Ovary (tissue), 10 donors: ENCODE measurements at places on chromosomes 2 and 18.

DNA sequence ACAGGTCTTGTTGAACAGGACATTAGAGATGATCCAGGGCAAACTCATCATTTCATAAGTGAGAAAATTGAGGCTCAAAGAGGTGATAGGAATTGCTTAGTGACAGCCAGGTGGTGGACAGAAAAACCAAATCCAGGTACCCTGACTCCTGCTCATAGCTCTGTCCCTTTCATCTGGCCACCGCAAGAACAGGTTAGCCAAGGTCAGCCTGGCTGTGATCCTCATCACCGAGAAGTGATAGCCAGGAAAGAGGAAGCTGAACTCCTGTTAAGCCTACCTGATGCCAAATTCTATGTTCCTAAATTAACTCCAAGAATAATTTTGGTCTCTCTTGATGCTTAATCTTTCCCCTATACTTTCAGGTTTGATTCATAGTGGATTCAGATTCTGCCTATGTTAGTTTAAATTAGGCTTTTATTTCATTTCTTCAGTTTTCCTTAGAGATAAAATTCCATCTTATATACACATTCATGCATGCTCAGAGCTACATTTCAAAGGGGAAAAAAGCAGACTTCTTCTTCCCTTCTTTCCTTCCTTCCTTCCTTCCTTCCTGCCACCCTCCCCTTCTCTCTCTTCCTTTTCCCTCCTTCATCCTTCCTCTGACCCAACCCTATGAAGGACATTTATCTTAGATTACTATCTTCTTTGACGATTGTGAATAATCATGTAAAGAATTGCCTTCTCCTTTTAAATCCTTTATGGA is 17.3 kb upstream of the CRIM1 start:
- DNase-seq = no peak

DNA sequence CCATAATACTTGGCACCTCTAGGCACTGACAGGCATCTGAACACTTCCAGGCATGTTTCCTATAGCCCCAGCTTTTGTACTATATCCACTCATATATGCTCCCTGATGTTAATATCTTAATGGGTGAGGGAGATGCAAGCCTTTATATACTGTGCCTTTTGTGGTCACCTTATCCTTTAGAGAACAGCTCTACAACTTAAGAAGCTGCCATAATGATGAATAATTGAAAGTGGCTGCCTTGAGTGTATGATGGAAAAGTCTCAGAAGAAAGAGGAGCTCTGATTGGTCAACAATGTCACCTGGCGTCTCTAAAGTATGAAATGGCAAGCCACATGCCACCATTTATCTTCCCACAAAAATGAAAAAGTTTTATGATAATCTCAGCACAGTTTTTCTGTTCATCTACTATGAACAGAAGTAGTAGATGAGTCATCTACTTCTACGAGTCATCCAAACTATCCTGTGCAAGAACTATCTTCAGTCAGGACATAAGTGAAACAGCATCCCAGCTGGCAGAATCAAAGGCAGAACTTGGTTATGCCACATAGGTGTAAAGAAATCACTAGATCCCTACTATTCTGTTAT is 997.9 kb upstream of the CELF4 start:
- DNase-seq = no peak

DNA sequence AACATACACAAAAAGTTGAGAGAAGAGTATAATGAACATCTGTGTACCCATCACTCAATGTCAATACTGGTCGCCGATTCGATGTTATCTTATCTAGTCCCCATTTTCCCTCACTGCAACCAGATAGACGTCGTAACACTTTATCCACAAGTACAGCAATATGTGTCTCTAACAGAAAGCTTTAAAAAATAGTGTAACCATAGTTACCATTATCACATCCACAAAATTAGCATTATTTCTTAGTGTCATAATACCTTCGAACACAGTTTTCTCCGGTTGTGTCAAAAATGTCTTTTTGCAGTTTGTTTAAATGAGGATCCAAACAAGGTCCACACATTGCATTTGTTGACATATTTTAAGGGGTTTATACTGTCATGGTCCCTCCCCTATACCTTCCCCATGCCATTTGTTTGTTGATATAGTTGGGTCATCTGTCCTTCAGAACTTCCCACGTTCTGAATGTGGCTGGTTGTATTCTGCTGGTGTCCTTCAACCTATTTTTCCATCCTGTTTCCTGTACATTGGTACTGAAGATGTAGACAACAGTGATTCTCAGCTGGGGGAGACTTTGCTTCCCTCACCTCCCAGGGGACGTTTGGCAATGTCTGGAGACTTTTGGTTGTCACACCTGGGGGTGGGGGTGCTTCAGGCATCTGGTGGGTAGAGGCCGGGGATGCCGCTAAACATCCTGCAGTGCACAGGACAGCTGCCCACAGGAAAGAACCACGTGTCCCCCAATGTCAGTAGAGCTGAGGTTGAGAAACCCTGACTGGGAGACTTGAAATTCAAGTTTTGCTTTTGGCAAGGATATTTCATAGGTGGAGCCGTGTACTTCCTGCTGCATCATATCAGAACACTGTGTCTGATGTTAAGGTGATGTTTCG is 72.7 kb upstream of the SPRED2 start:
- DNase-seq = no peak

DNA sequence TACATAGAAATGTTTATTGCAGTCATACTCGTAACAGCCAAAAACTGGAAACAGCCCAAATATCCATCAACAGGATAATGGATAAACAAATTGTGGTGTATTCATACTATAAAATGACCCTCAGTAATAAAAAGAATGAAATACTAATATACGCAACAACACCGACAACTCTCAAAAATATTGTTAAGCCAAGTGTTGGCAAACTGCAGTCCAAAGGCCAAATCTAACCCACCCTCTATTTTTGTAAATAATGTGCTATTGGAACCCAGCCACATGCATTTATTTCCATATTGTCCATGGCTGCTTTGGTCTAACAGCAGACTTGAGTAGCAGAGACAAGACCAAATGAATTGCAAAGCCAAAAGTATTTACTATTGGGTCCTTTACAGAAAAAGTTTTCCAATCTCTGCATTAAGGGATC is 151.0 kb downstream of the MREG start:
- DNase-seq = no peak

DNA sequence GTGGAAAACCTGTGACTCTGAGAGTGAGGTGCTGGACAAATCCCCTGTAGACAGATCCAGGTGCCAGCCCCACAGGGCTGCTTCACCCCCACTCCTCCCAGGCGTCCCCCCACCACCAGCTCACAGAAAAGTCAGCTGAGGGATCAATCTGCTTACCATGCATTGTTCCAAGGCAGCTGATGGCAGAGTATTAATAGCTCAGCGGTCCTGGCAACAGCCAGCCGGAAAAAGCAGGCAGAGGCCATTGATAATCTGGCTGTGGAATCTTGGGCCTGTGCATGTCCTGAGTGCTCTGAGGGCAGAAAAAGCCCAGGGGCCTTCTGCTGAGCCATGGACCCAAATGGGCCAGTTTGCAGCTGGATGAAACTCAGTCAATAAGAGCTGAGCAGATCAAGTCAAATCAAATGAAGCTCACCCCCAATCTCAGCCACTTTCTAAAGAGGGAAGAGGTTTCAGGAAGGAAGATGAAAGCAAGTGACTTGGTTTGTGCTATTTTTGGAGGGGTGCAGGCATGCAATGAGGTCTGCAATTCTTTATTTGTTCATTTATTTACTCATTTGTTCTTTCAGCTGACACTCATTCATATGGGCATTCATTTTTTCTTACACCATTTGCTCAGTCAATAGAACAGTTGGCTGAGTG is 63.4 kb downstream of the GYPC start:
- no peak for DNase-seq

- DNase-seq = no peak
Observed at GRCh38 chr2:38268691-38269327, 108.3 kb downstream of the ATL2 start.

DNA sequence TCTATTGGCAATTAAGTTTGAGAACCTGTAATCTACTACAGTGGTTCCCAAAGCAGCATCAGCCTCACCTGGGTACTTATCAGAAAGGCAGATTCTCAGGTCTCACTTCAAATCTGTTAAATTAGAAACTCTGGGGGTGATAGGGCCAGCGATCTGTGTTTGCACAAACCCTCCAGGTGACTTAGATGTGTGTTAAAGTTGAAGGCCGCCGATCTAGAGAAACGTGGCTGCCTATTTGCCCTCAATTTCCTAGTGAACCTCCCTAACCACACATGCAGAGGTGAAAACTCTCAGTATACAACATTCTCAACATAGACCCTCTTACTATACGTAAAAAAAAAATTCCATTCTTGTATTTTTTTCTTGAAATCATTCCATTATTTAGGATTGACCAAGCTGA is 14.2 kb downstream of the KLHL41 start:
- DNase-seq = no peak
